GM04504 (cell line): ENCODE measurements at places on chromosomes 3 and 15.

DNA sequence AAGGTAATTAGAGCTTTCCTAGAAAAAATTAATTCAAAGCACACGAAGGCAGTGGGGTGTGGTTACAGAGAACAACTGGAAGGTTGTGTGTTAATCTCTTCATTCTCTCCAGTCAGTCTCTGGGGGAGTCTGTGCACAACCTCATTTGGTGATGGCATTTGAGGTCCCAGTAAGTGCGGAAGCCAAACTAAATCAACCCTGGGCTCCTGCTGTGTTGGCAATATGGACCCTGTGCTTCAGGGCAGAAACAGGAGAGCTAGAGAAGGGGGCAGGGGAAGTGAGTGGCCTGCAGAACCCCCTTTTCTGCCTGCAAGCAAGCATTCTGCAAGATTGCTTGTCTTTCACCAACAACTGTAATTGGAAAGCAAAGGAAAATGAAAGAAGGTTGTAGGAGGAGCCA lies 195.9 kb upstream of the ST8SIA2 start:
- no peak for DNase-seq

DNA sequence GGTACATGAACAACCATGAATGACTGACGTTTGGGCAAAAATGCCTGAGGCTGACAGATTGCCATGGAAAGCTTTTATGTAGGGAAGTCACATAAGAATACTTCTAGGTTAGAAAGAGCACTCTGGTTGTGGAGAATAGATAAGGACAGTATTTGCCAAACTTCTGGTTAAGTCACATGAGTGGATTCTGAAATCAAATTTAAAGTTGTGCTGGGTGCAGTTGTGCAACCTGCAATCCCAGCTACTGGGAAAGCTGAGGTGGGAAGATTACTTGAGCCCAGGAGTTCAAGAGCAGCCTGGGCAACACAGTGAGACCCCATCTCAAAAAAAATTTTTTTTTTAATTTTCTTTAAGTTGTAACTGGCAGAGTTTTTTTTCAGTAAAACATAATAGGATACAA lies 7.2 kb upstream of the ZNF148 start:
- no peak for DNase-seq

DNA sequence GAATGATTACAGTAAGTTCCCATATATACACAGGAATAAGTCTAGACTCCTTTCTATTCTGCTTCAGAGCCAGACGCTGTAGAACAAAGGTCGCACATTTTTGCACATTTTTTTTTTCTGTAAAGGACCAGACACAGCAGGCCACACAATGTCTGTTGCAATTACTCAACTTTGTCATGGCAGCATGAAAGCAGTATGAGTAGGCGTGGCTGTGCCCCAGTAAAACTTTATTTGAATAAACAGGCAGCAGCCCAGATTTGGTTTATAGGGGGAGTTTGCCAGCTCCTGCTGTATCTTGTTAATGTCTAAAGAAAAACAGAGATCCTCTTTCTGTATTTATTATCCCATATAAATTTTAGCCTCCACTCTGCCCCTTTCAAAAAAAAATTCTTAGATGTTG lies 708.3 kb downstream of the FHIT start:
- peak; percentile 12 for DNase-seq

- no peak for DNase-seq
These were observed 142.5 kb downstream of the PDE8A start for GRCh38 chr15:85124173-85124572.

GRCh38 chr3:110758208-110758607 lies 313.4 kb upstream of the NECTIN3 start:
- DNase-seq, result no peak

DNA sequence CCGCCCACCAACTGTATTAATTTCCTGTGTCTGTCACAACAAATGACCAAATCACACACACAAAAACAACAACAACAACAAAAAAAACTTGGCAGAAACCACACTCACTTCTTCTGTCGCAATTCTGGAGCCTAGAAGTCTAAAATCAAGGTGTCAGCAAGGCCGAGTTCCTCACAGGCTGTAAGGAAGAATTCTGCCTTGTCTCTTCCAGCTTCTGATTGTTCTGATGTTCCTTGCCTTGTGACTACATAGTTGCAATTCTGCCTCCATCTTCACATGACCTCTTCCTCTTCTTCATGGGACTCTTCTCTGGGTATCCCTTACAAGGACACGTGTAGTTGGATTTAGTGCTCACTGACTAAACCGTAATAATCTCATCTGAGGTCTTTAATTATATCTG lies 61.4 kb downstream of the IL12A start:
- DNase-seq, result no peak
